Upper lobe of left lung (tissue), 6 donors: ENCODE measurements at places on chromosomes 5 and 9. TPM values are rescaled to one million over a fixed set of nuclear protein-coding genes. Genes with fewer than 3 reads are reported as not detected.

- no peak for DNase-seq
- H3K27me3 ChIP-seq, result no peaks in the 10 kb centered on the region
- no peak overlapping the region for H3K27ac ChIP-seq
- no peaks in the 10 kb centered on the region for H3K36me3 ChIP-seq
- H3K4me1 ChIP-seq, result peaks cover 8% of the 10 kb centered on the region
Measured at GRCh38 chr9:3735251-3735650, 209.4 kb upstream of the RFX3 start.

DNA sequence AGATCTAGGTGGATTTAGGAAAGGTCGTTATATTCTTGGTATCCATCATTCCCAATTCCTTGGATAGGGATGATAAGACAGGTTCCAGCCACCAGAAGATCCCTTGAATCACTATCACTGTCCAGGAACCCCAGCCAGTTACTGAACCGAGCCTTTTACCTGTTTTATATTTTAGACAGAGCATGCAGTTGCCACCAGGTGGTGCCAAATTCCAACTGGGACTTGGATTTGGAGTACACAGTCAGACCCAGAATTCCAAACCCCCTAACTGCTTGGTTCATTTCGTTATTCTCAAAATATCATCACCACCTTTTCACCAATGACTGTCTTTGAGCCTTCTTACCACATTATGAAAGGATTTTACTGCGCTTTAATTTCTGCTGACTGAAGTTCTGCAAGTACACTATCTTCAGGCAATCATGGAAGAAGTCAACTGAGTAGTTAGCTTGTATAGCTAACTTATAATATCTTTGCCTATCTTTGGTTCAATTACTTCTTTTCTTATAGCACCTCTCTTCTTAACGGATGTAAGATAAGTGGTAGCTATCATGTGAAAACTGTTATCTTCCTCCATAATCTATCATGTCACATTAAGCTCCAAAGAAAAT is 191.8 kb downstream of the PRR16 start:
- no peaks in the 10 kb centered on the region for H3K36me3 ChIP-seq
- no peak overlapping the region for H3K4me3 ChIP-seq
- no peaks in the 10 kb centered on the region for H3K27me3 ChIP-seq
- no peaks in the 10 kb centered on the region for H3K4me1 ChIP-seq

GRCh38 chr5:78377056-78377717 is 16.8 kb downstream of the SCAMP1 start:
- H3K27ac ChIP-seq, result no peak overlapping the region
- no peaks in the 10 kb centered on the region for H3K4me1 ChIP-seq
- no peak overlapping the region for H3K4me3 ChIP-seq
- no peaks in the 10 kb centered on the region for H3K27me3 ChIP-seq
- H3K36me3 ChIP-seq, result no peaks in the 10 kb centered on the region

DNA sequence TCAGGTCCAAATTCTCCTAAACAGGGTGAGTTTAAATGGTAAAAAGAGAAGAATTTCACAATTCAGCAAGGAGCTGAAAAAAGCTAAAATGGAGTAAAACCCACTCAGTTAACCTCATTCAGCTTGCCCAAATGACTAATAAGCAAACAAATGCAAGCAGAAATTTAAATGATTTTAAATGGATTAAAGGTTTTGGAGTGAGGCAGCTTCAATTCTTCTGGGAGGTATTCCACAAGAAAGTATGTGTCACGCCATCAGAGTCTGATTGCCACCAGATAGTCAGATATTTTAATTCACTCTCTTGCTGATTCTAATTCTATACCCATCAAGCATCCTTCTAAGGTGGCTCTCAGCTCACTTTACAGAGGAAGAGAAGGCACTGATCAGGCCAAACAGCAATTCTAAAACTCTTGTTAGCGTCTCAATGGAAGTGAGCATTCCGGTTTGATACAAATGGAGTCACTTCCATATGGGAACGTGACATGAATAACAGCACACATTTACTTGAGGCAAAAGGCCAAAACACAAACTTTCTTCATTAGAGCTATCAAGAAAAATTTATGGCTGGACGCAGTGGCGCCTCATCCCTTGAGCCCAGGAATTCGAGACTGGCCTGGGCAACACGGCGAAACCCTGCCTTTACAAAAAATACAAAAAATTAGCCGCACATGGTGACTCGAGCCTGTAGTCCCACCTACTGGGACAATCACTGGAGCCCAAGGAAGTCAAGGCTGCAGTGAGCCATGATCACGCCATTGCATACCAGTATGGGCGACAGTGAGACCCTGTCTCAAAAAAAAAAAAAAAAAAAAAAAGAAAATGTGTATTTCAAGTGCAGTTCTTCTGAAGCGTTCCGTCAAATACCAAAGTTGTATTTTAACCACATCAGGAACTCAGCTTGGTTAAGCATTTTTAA is 2.0 kb downstream of the CLK4 start:
- H3K4me1 ChIP-seq, result peaks cover 28% of the 10 kb centered on the region
- no peak overlapping the region for H3K27ac ChIP-seq
- no peaks in the 10 kb centered on the region for H3K27me3 ChIP-seq
- peaks cover 15% of the 10 kb centered on the region for H3K36me3 ChIP-seq

GRCh38 chr5:150560401-150561191 is 52.7 kb downstream of the NDST1 start:
- no peak overlapping the region for H3K4me3 ChIP-seq
- no peaks in the 10 kb centered on the region for H3K27me3 ChIP-seq
- H3K36me3 ChIP-seq, result peaks cover 19% of the 10 kb centered on the region
- no peak overlapping the region for H3K27ac ChIP-seq
- peak; percentile 89 for DNase-seq

- no peaks in the 10 kb centered on the region for H3K36me3 ChIP-seq
- no peaks in the 10 kb centered on the region for H3K27me3 ChIP-seq
- no peak for DNase-seq
Measured at GRCh38 chr9:32832346-32832745, 49.0 kb downstream of the TMEM215 start.

DNA sequence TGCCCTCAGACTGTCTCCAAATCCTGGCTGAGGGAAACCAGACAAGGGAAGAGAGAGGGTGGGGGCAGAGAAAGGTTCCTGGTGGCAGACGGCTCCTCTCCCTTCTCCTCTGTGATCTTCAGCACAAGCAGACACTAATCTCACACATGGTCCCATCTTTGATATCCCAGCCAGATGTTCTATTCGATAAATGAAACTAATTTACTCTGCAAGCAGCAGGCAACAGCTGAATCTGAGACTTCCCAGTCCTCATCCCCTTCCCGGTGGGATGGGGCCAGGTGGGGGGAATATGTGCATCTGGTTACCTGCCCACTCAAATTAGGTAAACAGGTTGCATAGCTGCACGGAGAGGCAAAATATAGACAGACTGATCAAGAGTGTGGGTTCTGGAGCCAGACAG is 208.9 kb upstream of the PANK3 start:
- H3K4me1 ChIP-seq, result no peaks in the 10 kb centered on the region
- no peak overlapping the region for H3K27ac ChIP-seq
- no peaks in the 10 kb centered on the region for H3K36me3 ChIP-seq
- H3K4me3 ChIP-seq, result no peak overlapping the region

DNA sequence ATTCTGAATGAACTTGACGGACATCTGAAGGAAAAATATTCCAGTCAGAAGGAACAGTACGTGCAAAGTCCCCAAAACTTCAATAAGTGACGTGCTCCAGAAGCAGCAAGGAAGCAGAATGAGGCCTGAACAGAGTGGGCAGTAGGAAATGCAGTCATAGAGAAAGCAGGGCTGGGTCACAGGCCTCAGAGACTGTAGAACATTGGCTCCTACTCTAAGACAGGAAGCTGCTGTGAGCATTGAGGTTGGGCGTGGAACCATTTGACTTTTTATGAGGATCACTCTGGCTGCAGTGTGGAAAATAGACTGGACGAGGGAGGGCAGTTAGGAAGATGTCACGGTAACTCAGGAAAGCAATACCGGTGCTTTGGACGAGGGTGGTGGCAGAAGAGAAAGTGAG is 64.0 kb downstream of the DOCK8 start:
- H3K27ac ChIP-seq, result peak overlapping the region; percentile 7
- H3K4me1 ChIP-seq, result peaks cover 6% of the 10 kb centered on the region

GRCh38 chr5:143182901-143183820 is 220.3 kb downstream of the NR3C1 start:
- H3K27me3 ChIP-seq, result no peaks in the 10 kb centered on the region
- DNase-seq, result no peak

Gene PALM2AKAP2
- total RNA-seq, result 9.9 TPM

- no peak overlapping the region for H3K4me3 ChIP-seq
- no peaks in the 10 kb centered on the region for H3K4me1 ChIP-seq
- no peaks in the 10 kb centered on the region for H3K27me3 ChIP-seq
- no peak for DNase-seq
Measured at GRCh38 chr9:24293386-24293785, 252.3 kb downstream of the IZUMO3 start.

DNA sequence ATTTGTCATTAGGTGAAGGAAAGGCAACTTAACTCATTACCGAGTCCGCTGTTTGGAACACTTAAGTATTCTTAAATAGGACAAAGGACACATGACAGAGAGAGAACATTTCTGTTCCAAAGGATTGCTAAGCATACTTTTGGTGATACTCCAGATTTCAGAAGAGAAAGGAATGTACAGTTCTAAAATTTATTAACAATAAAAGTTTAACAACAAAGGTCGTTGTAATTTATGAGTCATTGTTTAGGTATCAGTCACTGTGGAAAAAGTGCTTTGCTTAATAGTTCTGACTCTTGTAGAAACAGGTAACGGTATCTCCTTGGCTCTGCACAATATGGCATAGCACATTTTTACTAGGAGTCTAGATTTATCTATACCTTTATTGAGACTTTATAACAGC is 36.3 kb upstream of the PAM start:
- no peak for DNase-seq
- no peaks in the 10 kb centered on the region for H3K4me1 ChIP-seq
- no peaks in the 10 kb centered on the region for H3K27me3 ChIP-seq
- no peaks in the 10 kb centered on the region for H3K36me3 ChIP-seq
- H3K27ac ChIP-seq, result no peak overlapping the region

DNA sequence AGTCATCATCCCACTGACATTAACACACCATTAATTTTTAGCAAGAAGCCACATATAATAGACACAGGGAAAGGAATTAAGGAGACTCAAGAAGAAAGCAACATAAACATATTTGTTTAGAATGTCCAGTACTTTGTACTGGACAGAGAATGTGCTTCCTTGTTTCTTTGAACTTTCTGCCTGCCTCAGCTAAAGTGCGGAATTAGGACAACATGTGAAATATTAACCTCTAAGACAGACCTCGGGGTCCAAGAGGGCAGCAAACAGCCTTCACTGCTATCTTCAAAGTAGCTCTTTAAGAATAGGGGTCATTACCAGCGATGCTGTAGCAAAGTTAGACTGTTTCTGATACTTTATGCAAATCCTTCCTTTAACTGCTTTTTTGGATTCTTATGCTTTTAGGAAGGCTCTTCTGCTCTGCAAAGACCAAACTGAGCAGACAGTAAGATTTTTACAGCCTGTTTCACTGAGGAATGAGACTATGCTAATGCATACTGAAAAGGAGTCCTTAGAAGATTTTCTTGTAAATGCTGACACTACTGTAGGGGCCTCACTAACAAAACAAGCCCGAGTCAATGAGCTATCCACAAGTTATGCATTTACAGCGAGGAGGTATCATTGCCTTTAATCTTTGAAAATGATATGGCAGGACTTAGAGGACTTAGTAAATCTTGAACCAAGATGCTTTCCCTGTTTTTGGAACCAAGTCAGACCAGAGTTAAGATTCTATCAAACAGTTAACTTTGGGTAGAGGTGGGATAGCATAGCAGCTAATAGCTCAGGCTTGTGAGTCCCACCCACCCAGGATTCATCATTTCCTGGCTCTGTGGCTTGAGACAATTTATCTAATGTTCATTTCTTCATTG is 23.8 kb downstream of the DAB2 start:
- peaks cover 47% of the 10 kb centered on the region for H3K4me1 ChIP-seq
- peak overlapping the region; percentile 69 for H3K27ac ChIP-seq
- DNase-seq, result no peak
- no peaks in the 10 kb centered on the region for H3K27me3 ChIP-seq

GRCh38 chr5:164336276-164336675 is 830.9 kb downstream of the MAT2B start:
- no peak overlapping the region for H3K4me3 ChIP-seq
- no peaks in the 10 kb centered on the region for H3K4me1 ChIP-seq
- no peak for DNase-seq
- no peak overlapping the region for H3K27ac ChIP-seq

DNA sequence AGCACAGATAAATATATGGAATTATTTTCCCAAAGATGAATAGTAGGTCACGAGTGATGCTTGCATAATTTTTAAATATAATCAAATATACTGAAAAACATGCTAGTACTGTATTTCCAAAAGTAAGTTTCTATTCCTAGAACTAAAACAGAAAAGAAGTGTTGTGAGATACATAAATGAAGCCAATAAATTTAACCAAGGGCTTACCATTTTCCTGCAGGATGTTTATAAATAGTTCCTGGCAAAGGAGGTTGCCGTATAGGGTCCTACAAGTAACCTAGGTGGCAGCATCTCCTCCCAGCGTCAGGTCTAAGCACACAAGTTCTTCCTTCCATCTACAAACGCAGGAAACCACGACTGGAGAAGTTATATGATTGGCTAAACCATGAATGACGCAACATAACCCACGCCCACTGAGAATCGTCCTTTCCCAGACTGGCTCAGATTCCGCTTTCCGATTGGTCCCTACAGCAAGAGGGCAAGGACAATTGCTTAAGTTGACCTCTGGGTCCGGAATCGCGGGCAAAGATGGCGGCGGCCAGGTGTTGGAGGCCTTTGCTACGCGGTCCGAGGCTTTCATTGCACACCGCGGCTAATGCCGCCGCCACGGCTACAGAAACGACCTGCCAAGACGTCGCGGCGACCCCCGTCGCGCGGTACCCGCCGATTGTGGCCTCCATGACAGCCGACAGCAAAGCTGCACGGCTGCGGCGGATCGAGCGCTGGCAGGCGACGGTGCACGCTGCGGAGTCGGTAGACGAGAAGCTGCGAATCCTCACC is at the start of gene MRPS30:
MRPS30 (plus strand) TSS at position 513 of the 780 bp plus-strand sequence; CDS start at position 529, 16 bp downstream.
- H3K27me3 ChIP-seq, result no peaks in the 10 kb centered on the region
- H3K4me3 ChIP-seq, result peak within 1 kb of the TSS; percentile 84
- peak within 1 kb of the TSS; percentile 90 for H3K27ac ChIP-seq
- DNase-seq, result peak; percentile 92

DNA sequence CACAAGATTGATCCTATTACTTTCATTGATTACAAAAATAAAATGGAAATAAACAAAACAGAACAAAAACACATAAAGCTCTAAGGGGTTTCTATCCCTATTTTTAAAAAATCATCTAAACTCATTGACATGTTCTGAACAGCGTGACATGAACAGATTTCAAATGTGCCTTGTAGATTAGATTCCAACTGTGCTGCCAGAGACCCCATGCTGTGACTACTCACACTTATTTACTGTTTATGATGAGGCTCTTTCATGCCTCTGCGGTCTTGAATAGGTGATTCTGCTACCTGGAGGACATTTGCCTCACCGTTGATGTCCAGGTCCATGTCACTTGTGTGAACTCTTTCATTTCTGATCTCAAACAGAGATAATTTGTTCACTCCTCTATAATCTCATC is 990.2 kb downstream of the CDH12 start:
- H3K4me3 ChIP-seq, result no peak overlapping the region
- H3K4me1 ChIP-seq, result no peaks in the 10 kb centered on the region
- DNase-seq, result no peak
- H3K27ac ChIP-seq, result no peak overlapping the region
- H3K27me3 ChIP-seq, result no peaks in the 10 kb centered on the region
